ENCODE measurements at places on chromosomes 5 and 9.

DNA sequence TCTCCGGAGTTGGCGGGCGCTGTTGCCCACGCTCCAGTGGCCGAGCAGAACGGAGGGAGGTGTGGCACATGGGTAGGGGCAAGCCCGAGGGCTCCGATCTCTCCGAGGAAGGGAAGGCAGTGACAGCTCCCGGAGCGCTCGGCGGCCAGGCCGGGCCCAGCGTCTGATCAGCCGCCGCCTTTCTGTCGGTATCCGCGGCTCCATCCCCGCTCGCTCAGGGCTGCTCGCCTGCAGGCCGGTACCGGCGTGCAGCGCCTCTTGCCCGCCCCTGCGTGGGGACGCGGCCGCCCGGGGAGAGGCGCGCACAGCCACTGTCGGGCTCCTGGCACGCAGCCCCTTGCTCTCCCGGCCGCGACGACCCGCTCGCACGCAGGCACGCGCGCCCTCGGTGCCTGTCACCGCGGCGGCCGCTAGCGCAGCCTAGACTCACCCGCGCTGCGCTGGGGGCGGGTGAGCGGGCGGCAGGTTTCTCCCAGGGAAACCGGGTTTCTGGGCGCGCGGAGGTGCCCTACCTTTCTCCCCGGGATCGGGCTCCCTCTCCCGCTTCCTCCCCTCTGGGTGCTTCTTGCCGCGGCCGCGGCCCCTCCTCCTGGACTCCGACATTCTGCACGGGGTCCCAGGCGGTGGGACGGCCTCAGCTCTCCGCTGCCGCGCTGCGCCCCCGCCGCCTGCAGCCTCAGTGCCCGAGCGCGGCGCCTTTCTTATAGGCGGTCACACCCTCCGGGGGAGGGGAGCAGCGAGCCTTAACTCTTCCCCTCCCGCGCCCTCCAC is 108.4 kb downstream of the PSD2 start:
- peak; percentile 52 for DNase-seq

DNA sequence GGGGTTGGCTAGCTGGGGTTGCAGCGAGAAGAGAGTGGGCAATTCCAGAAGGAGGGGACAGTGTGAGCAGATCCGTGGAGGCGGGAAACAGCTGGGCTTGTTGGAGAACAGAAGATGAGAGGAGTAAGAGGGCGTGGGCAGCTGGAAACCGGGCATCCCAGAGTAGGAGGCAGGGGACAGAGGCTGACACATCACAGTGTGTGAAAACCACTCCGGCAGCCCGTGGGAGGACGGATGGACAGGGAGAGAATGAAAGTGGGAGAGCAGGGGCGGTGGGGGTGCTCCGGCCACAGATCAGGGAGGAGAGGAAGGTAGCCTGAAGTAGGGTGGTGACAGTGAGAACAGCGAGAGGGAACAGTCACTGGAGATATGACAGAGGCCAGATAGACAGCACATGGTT is 8.3 kb upstream of the PSMB7 start:
- DNase-seq, result no peak

GRCh38 chr5:38535248-38535750 is 21.1 kb downstream of the LIFR start:
- DNase-seq, result no peak

DNA sequence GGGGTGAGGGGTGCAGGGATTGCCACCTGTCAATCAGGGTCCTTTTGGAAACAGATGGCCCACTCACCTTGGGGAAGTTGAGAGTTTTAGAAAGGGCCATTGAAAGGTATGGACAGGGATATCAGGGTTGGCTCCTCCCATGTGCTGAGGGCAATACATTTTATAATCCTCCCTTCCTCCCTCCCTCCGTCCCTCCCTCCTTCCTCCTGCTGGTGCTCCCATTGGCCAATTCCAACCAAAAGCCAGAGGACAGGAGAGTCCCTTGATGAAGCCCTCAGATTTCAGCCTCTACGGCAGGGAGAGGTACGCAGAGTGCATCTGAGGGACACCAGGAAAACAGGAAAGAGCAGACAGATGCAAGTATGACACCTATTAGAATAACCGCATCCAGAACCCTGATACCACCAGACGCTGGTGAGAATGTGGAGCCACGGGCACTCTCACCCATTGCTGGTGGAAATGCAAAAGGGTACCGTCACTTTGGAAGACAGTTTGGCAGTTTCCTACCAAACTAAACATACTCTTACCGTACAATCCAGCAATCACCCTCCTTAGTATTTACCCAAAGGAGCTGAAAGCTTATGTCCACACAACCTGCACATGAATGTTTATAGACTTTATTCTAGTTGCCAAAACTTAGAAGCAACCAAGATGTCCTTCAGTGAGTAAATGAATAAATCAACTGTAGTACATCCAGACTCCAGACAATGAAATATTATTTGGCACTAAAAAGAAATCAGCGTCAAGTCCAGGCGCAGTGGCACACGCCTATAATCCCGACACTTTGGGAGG is 58.2 kb upstream of the OTULINL start:
- DNase-seq, result no peak

DNA sequence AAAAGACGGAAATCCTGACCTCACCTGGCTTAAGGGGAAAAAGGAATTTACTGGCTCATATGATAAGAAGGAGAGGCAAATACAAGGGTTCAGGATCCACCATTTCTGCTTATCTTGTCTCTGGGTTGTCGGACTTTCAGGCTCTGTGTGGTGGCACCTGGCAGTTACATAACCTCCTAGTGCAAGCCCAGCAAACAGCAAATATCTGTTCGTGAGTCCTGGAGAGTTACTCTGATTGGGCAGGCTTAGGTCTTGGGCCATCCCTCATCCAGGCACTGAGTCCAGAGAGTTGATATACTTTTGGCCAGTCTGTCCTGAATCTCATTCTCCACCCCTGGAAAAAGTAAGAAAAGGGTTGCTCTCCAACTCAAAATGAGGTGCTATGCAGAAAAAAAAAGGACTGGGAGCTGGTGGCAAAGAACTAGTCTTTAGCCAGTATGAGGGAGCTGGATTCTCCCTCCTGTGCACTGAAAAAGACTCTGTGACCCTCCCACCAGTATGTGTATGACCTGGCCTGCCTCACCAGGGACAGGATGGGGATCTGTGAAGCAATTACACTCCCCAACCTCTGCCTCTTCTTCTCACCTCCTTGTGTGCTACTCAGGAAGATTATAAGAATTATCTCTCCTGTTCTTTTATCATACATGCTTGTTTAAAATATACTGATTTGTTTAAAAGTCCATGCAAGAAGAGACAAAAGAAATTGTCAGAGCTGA is 282.9 kb downstream of the ARHGAP26 start:
- no peak for DNase-seq

GRCh38 chr5:149038336-149039080 is 24.4 kb downstream of the SH3TC2 start:
- no peak for DNase-seq

- DNase-seq, result no peak
Measured at GRCh38 chr5:82313016-82313415, 34.9 kb upstream of the RPS23 start.

GRCh38 chr9:112059145-112059965 is 115.7 kb downstream of the SUSD1 start:
- no peak for DNase-seq

GRCh38 chr5:181167814-181168488 is 20.6 kb downstream of the OR2V2 start:
- no peak for DNase-seq

DNA sequence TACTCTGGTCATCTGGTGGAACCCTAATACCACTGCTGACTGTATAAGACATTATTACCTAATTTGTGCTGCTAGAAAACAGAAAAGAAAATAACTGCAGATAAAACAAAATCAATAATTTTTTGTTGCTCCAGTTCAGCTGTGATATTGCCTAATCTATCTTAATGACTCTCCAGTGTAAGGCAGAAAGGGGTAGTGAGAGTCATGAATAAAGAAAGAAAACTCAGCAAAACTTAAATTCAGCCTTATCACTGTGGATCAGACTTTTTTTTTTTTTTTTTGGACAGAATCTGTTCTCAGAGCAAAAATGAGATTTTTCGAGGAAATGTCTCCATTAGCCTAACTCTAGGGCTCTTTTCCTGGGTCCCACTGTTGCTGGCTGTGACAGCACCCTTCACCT is 1.1 kb upstream of the DOCK2 start:
- no peak for DNase-seq

DNA sequence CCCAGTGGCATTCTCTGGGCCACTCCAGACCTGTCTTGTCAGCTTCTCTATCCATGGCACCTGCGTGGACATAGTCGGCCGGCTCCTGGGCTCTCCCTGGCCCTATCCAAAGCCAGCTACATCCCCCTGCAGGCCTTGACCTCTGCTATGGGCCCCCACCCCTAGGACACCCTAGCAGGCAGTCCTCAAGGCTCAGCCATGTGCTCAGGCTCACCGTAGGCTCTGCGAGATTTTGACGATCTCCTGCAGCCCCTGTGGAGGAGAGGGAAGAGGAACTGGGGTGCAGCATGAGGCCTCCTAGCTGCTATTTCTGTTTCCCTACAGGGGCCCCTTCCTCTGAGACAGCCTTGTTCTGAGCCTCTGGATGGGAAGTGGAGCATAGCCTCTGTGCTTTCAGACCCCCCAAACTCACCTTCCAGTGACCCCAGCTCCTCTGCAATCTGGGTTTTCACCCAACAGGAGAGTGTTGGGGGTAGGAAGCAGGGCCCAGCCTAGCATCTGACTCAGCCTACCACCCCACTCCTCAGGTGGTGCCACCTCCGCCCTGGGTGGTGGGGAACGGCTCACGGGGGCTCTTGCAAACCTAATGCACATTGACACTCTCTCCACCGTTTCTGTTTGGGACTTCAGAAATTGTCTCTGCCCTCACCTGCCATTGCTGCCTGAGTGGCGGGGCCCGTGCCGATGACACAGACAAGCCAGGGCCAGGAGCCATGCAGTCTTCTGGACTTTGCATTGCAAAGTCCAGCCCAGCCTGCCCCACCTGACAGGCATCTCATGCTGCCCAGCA is 36.7 kb downstream of the HRH2 start:
- DNase-seq, result no peak

GRCh38 chr5:94159144-94159543 is 417.7 kb upstream of the POU5F2 start:
- DNase-seq, result no peak

DNA sequence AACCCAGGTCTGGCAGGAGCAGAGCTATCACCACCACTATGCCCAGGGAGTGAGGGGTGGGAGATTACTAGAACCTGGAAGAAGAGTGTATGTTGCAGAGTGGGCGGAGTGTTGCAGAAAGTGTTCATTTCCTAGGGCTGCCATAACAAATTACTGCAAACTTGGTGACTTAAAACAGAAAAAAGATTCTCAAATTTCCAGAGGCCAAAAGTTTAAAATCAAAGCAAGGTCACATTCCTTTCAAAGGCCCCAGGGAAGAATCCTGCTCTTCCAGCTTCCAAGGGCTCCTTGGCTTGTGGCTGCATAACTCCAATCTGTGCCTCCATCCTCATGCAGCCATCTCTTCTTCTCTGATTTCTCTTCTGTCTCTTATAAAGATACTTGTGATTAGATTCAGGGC is 30.6 kb upstream of the SPINK4 start:
- no peak for DNase-seq

GRCh38 chr9:6557883-6558616 is 87.5 kb downstream of the GLDC start:
- DNase-seq, result peak; percentile 29

Data from caudate nucleus (tissue), 63 donors.